Esophagus mucosa (tissue), 1 donor: ENCODE measurements at places on chromosomes 6 and 20.

DNA sequence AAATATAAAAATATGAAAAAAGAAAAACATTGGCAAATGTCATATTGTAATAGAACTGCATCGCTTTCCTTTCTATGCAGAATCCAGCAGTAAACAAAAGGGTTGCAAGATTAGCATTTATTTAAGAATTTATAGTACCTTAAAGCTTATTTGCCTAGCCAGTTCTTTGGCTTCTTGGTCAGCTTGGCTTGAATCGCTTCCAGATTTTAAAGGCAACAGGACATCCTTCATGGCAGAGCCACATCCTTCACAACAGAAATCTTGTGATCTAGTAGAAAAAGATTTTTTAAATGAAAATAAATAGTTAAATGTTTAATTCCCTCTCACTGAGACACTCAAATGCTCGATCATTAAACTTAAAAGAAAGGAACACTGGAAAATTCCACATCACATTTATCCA lies 17.4 kb downstream of the UBE2J1 start:
- no peak for ATAC-seq

DNA sequence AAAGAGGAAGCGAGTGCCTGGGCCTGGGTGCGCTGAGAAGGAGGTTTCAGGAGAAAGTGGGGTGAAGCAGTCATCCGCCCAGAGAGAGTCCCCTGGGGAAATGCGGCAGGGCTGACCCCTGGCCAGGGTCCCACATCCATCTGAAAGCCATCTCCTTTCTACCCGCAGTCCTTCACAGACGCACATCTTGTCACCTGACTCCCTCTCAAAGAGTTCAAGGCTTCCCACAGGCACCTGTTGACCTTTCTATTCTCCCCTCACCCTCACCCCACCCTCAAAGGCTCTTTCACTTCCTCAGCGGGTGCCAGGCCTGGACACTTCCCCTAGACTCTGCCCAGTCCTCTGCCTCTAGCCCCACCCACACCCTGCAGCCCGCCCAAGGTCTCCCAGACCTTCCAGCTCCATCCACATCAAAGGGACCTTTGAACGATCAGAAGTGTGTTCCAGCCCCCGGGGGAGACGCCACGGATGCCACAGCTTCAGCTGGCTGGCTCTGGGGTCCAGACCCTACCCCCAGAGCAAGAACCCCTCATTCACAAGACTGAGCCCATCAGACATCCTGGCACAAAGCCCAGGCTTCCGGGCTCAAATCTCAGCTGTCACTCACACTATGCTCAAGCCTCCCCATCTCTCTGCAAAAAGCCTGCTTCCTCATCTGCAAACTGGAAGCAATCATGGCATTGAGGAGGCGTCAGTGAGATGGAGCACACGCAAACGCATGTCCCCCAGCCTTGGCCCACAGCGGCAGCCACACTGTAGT lies 2.1 kb downstream of the CTSZ start:
- ATAC-seq = peak; percentile 49

DNA sequence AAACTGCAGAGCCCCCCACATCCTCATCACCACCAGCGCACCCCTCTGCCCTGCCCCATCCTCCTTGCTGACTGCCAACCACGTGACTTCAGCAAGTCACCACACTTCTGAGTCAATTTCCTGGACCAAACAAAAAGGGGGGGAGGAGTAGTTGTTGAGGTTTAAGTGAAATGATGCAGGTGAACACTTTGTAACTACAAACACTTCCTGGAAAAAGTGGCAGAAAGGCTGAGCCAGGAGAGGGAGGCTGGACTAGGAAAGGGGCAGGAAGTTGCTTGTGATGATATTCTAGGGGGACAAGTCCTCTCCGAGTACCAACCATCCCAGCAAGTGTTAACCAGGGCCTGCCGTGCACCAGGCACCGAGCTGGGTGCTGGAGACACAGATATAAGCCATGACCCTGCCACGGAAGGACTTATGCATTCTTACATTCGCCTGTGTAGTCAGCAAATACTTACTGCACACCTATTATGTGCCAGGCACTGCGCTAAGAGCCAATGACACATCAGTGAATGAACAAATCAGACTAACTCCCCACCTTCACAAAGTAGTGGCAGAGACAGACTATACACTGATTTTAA lies 67.3 kb downstream of the PREX1 start:
- peak; percentile 70 for ATAC-seq

- no peak for ATAC-seq
These were observed 1122.3 kb downstream of the EPHA7 start for GRCh38 chr6:92297101-92297500.

- no peak for ATAC-seq
These were observed 74.0 kb downstream of the MRPL14 start for GRCh38 chr6:44053106-44053756.

- ATAC-seq = peak; percentile 82
These were observed 12.3 kb upstream of the HDDC2 start for GRCh38 chr6:125314009-125314581.
